ENCODE measurements at places on chromosomes 3 and 15.

DNA sequence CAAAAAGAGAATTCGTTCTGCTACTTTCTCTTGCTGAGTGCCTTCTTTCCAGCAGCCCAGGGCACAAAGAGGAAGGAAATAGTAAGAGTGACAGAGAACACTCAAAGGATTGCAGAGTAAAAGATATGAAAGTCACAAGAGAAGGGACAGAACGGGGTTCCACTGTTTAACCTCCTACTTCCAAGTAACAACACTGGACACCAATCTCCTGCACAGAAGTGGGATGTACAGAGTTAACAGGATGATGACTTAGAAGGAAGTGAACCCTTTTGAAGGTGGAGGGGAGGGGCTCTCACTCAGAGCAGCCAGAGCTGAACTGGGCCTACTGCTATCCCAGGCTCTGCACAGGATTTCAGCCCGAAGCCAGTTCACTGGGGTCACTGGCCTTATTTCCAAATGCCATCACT, 130.1 kb upstream of the PRICKLE2 start:
- DNase-seq, result no peak

- DNase-seq, result no peak
Observed at GRCh38 chr15:29138260-29138659, 131.4 kb downstream of the NSMCE3 start.

- no peak for DNase-seq
Observed at GRCh38 chr15:25378501-25378901, 60.3 kb downstream of the UBE3A start.

GRCh38 chr3:50455161-50456018, 48.0 kb downstream of the CACNA2D2 start:
- no peak for DNase-seq

DNA sequence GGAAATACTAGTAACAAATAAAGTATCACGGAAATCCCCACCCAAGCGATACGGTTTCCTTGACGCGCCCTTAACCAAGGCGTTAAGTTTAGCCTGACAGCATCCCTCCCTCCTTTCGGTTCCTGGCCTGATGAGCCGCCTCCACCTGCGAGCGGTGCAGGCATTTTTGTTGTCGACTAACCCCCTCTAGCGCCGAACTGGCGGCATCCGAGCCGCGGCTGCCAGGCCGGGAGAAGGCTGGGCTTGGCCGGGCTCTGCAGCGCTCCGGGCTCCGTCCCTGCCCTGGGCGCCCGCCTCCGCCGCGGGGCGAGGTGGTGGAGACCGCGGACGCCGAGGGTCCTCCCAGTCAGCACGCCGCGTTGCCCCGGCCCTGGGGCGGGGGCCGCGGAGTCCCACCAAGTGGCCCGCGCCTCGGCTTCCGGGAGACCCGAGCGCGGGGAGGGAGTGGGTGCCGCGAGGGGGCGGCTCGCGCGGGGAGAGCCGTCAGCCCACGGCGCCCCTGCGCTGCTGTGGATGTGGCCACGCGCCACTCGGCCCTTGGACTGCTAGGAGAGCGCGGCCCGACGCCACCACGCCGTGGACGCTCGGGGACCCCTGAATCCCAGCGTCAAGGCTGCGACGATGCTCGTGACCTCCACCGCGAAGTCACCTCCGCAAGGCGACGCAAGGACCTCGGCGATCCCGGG, 1.1 kb upstream of the EPHA6 start:
- DNase-seq, result peak; percentile 41

GRCh38 chr3:184039414-184039813, 7.9 kb downstream of the HTR3D start:
- no peak for DNase-seq

DNA sequence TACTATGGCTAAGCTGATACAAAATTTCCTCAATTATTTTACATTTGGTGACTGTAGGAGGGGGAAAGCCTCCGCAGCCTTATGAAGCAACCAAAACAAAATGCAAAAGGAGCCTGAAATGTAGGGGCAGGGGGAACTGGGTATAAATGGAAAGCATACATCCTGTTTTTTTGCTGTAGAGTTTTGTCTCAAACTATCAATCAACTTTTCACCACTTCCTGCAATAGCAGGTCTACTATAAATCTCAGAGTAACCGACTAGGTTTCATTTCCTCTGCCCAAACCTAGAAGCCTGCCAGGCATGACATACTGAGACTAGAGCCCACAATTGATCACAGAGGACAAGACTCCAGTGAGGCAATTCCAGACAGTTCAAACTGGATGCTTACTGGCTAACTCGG, 91.3 kb downstream of the SHQ1 start:
- DNase-seq, result no peak

DNA sequence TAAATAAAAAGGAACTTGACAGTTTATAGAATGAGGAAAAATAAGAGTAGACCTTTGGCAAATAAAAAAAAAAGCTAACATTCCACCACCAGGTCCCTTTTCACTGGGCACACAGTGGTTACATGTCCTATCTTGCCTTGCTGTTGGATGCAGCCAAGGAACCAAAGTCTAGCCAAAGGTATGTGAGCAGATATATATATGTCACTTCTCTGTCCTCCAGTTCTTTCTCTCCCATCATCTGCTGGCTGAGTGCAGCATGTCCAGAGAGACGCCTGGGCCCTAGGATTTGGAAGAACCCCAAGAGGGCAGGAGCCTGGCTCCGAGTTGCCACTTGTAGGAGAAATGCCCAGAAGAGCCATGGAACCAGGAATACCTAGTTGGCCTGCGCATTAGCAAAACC, 104.7 kb downstream of the SERPINI1 start:
- DNase-seq, result no peak

GRCh38 chr15:42759093-42759492, 22.2 kb upstream of the CDAN1 start:
- no peak for DNase-seq

- DNase-seq, result no peak
Observed at GRCh38 chr3:174431717-174432116, 427.4 kb upstream of the NAALADL2 start.

DNA sequence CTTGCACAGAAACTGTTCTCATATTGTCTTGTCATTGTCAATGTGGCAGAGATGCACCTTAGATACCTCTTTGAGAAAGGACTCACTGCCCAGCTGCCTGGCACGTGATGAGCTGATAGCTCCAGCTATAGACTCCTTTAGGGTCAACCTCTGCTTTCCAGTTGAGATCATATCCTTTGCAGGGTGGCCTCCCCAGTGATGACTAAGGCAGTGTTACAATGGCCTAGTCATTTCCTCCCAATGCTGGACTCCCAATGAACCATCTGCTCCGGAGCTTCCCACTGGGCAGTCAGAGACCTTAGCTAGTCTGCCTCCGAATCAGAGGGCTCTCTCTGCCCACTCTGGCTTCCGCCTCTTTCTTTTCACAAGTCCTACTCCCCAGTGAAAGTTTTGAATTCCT, 79.5 kb downstream of the CHRD start:
- no peak for DNase-seq

DNA sequence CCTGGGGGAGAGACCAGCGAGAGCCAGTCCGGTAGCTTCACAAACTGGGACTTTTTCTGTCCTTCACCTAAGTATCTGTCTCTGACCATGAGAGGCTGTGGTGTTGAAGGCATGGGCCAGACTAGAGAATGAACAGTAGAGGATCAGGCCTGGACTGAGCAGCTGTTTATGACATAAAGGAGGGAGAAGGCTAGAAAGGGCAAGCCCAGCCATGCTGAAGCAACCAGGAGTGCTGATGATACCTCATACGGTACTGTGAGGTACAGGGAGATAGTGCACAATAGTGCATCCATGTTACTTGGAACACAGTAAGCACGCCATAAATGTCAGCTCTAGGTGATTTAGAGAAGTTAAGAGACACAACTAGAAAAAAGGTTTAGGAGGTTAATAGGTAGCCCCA, 22.6 kb upstream of the TIMP4 start:
- no peak for DNase-seq

GRCh38 chr15:44811337-44811736, 75.0 kb downstream of the TRIM69 start:
- no peak for DNase-seq

GRCh38 chr3:68986496-68987208, 26.8 kb downstream of the EOGT start:
- no peak for DNase-seq

- no peak for DNase-seq
Observed at GRCh38 chr3:149571381-149571780, 86.4 kb downstream of the WWTR1 start.

- DNase-seq, result no peak
Observed at GRCh38 chr15:33309602-33310276, 1.0 kb upstream of the RYR3 start.

DNA sequence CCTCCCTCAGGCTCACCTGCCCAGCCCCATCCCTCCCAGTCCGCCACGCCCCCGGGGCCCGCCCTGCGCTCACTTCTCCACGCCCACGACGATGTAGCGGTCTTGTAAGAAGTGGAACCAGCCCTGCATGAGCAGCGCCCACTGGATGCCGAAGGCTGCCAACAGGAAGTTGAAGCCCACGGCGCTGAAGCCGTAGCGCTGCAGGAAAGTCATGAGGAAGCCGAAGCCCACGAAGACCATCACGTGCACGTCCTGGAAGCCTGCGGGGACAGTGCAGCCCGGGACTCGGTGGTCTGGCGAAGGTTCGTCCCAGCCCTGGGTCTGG, 9.7 kb downstream of the RHCG start:
- no peak for DNase-seq

DNA sequence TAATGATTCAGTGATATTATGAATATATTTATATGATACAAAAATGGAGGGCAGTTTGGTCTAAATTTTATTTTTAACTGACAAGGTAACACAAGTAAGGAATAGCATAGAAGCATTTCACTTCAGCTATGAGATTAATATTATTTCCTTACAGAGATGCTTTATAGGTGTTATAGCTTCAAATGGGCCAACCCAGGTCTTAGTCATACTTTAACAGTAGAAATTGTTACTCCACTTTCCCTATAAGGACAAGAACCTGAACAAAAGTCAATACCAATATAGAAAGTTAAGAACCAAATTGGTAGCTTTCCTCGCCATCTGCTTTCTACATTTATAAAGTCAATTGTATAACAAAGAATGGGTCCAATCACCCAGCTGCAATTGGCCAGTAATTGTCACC, 570.6 kb downstream of the FOXP1 start:
- DNase-seq, result no peak

DNA sequence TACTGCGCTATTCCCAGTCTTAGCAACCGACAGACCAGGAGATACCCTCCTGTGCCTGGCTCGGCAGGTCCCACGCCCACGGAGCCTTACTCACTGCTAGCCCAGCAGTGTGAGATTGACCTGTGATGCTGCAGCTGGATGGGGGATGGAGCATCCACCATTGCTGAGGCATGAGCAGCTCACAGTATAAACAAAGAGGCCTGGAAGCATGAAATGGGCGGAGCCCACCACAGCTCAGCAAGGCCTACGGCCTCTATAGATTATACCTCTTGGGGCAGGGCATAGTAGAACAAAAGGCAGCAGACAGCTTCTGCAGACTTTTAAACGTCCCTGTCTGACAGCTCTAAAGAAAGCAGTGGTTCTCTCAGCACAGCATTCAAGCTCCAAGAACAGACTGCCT, 160.3 kb downstream of the ANXA2 start:
- DNase-seq, result no peak

DNA sequence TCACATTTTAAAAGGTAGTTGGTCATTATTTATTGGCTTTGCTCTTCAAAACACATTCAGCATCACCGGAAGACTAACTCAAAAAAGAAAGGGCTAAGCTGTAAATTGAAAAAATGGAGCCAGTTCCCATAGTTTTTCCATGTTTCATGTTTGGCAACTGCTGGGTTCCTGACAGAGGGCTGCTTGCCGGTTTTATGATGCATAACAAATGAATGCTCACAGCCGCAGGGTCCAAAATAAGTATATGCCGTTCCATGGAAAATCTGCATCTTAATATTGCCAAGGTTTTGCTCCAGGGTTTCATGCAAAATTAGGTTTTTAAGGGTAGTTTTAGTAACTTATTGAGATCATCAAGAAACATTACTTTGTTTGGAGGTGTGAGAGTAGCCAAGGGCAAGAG, 15.8 kb downstream of the SLC12A1 start:
- DNase-seq, result no peak

DNA sequence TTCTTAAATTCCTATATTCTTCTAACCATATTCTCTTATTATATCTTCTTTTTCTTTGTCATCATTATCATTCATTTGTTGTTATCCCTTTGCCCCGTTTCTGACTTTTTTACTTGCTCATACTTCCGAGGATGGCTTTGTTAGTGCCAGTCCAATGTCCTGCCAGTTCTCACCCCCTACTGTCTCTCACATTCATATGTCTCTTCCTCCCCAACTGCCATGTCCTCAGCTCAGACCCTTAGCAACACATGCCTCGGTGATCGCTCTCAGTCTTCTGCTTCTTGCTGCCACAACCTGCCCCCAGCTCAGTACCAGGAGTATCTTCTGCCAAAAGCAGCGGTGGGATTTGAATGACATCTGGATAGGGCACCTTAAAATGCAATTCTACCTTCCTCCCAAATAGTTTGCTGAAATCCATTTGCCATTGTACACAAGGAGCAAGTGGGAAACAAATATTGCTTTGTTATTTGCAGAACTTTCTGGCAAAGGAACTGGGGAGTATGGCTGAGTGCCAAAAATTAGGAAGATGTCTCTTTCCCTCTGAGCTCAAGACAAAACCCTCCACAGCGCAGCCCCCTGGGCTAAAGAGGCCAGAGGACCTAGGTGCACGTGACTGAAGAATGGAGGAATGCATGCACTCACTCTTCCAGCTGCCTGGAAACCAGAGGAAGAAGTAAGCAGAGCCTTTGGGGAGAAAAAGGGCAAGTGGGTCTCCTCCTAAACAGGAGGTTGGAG, 57.7 kb upstream of the CTNNB1 start:
- DNase-seq, result no peak

DNA sequence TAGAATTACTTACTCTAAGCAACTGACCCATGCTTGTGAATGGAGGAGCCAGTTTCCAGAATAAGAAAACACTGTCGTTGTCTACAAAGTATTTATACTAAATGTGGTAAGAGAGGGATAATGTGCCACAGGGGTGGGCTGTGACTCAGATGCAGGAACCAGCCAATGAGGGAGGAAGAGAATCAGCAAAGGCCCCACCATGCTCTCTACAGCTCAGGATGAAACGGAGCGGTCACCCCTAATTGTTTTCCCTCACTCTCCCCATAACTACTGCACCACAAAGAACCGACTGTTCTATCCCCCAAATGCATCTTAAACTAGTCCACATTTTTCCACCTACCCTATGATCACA, 44.5 kb downstream of the BFSP2 start:
- DNase-seq, result no peak

DNA sequence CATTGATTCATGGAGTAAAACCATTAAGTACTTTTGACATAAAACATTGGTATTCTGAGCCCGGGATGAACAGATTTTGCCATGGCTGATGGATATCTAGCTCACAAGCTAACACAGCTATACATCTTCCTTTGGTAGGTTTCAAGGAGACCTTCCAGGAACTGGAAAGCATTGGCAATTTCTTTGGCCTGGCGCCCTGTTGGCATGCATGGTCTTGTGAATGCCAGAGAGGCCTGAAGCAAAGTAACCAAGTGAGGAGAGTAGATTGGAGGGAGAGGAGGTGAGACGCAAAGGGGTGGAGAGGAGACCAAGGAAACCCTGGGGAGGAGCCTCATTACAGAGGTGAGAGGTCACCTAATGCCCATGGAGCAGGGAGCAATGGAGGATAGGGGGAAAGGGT, 67.2 kb downstream of the SQOR start:
- DNase-seq, result no peak

GRCh38 chr15:38996111-38996631, 431.6 kb upstream of the RASGRP1 start:
- DNase-seq, result no peak

GRCh38 chr3:145490088-145491048, 670.6 kb downstream of the PLOD2 start:
- DNase-seq, result no peak

Measured in stimulated activated CD8-positive, alpha-beta memory T cell treated with anti-CD3 and anti-CD28 coated beads, Interleukin-7, amount 100 ng/mL, for 48 hours (primary cell).